ENCODE measurements at places on chromosomes 2 and 18. TPM values are rescaled to one million over a fixed set of nuclear protein-coding genes. Genes with fewer than 3 reads are reported as not detected.

CCDC141 gene
- total RNA-seq: not detected

ACOXL gene
- total RNA-seq: not detected

CROCC2 gene
- total RNA-seq: not detected

EPHA4 gene
- total RNA-seq: 111 TPM

NAT8 gene
- not detected for total RNA-seq

RNF125 gene
- total RNA-seq: under 0.01 TPM

G6PC2 gene
- not detected for total RNA-seq

GRCh38 chr2:238988105-238988504 is 140.2 kb downstream of the TWIST2 start:
- H3K4me1 ChIP-seq: no peaks in the 10 kb centered on the region
- H3K4me3 ChIP-seq: no peak overlapping the region
- H3K36me3 ChIP-seq: no peaks in the 10 kb centered on the region

GRCh38 chr2:40471866-40472265 is 20.0 kb upstream of the SLC8A1 start:
- no peak overlapping the region for H3K4me3 ChIP-seq
- DNase-seq: no peak
- no peak overlapping the region for H3K27ac ChIP-seq

- DNase-seq: no peak
- no peak overlapping the region for H3K4me3 ChIP-seq
- H3K27ac ChIP-seq: no peak overlapping the region
- H3K36me3 ChIP-seq: no peaks in the 10 kb centered on the region
Measured at GRCh38 chr18:43278355-43278754, 1.1 kb upstream of the SYT4 start.

- H3K4me3 ChIP-seq: no peak overlapping the region
- no peaks in the 10 kb centered on the region for H3K36me3 ChIP-seq
- no peaks in the 10 kb centered on the region for H3K4me1 ChIP-seq
- peak; percentile 74 for DNase-seq
- no peak overlapping the region for H3K27ac ChIP-seq
- no peaks in the 10 kb centered on the region for H3K27me3 ChIP-seq
Measured at GRCh38 chr2:101419096-101419663, 31.9 kb upstream of the CREG2 start.

- H3K27ac ChIP-seq: no peak overlapping the region
- H3K27me3 ChIP-seq: no peaks in the 10 kb centered on the region
- H3K4me1 ChIP-seq: peaks cover 12% of the 10 kb centered on the region
- peaks cover 13% of the 10 kb centered on the region for H3K36me3 ChIP-seq
Measured at GRCh38 chr2:120846406-120847095, 110.9 kb downstream of the GLI2 start.

DNA sequence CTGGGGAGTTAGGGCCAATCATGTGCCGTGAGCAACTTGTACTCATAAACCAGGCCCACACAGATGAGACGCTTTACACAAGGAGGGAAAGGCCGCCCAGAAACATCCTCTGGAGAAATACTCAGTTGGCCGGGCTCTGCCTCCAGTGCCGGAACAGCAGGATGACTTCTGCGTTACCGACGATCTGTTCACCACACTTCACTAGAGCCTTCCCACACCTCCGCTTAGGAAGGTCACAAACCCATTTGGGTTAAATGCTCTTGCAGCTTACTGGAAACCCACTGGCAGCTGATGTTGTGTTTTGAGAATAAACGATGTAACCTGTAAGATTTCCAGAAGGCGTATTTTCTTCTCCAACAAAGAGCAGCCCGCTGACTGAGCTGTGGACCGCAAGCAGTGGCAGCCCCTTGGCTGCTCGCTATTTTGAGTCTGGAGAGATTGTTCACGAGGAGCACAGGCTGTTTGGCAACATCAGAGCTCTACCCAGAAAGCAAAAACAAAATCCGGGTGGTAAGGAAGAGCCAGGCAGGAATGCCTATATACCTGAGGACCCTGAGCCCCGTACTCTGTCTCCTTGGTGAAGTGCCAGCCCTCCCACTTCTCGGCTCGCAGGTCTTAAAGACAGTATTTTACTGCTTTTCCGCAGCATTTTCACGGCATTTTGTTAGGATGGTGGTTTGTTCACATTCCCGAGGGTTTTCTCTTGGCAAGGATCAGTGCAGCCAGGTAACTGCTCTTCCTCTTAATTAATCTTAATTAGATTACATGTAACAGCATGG is 44.0 kb downstream of the COLEC12 start:
- no peak overlapping the region for H3K4me3 ChIP-seq
- no peaks in the 10 kb centered on the region for H3K36me3 ChIP-seq
- peaks cover 15% of the 10 kb centered on the region for H3K4me1 ChIP-seq
- peak; percentile 43 for DNase-seq
- H3K27me3 ChIP-seq: peaks cover 11% of the 10 kb centered on the region
- peak overlapping the region; percentile 83 for H3K27ac ChIP-seq

GRCh38 chr2:46562451-46562840 is 83.1 kb downstream of the TMEM247 start:
- H3K27ac ChIP-seq: no peak overlapping the region
- H3K4me1 ChIP-seq: peaks cover 8% of the 10 kb centered on the region
- H3K27me3 ChIP-seq: no peaks in the 10 kb centered on the region
- no peak overlapping the region for H3K4me3 ChIP-seq
- peaks cover 24% of the 10 kb centered on the region for H3K36me3 ChIP-seq
- no peak for DNase-seq

DNA sequence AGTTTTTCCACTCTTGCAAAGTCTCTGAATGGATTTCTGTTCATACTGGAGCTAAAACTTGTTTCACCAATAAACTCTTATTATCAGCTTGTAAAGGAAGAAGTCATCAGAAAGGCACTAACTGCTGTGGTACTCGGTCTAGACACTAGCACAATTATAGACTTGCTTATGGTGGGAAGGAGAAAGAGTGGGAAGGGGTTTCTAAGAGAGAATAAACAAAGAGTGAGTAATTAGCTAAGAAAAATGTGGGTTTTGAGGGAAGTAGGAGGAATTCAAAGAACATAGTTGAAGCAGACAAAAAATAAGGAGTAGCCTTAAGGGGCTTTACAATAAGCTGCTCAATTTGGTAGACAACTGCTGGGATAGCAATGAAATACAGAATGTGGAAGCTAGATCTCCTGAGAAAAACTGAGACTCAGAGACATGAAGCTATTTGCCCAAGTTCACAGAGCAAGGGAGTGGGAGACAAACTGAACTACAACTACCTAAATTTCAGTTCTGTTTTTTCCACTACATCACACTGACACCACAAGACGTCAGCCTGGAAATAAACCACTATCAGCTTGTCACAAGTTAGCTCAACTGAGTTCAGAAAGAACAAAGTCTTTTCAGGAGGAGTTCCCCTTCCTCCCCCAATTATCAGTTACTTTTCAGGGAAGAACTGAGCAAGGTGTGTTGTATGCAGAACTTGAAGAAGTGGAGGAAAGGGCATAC is 59.7 kb downstream of the MAP4K3 start:
- peaks cover 4% of the 10 kb centered on the region for H3K36me3 ChIP-seq
- H3K4me1 ChIP-seq: peaks cover 10% of the 10 kb centered on the region
- DNase-seq: no peak
- no peak overlapping the region for H3K4me3 ChIP-seq

GRCh38 chr2:71777946-71778345 is 324.6 kb downstream of the DYSF start:
- H3K4me1 ChIP-seq: peaks cover 7% of the 10 kb centered on the region
- DNase-seq: no peak
- peaks cover 18% of the 10 kb centered on the region for H3K27me3 ChIP-seq
- H3K36me3 ChIP-seq: no peaks in the 10 kb centered on the region

GRCh38 chr2:170505631-170506275 is 209.4 kb upstream of the SP5 start:
- no peaks in the 10 kb centered on the region for H3K36me3 ChIP-seq
- no peaks in the 10 kb centered on the region for H3K4me1 ChIP-seq
- H3K4me3 ChIP-seq: no peak overlapping the region
- no peak for DNase-seq
- H3K27ac ChIP-seq: no peak overlapping the region
- no peaks in the 10 kb centered on the region for H3K27me3 ChIP-seq

- H3K27ac ChIP-seq: no peak overlapping the region
- peak; percentile 66 for DNase-seq
- no peak overlapping the region for H3K4me3 ChIP-seq
- H3K4me1 ChIP-seq: peaks cover 2% of the 10 kb centered on the region
- no peaks in the 10 kb centered on the region for H3K36me3 ChIP-seq
Measured at GRCh38 chr18:7778181-7778580, 211.1 kb downstream of the PTPRM start.

- H3K36me3 ChIP-seq: peaks cover 13% of the 10 kb centered on the region
- H3K4me1 ChIP-seq: peaks cover 31% of the 10 kb centered on the region
- DNase-seq: peak; percentile 49
- H3K27me3 ChIP-seq: no peaks in the 10 kb centered on the region
- H3K4me3 ChIP-seq: peak overlapping the region; percentile 19
Measured at GRCh38 chr2:66573821-66574233, 138.9 kb downstream of the MEIS1 start.

- no peaks in the 10 kb centered on the region for H3K27me3 ChIP-seq
- H3K4me3 ChIP-seq: no peak overlapping the region
- no peaks in the 10 kb centered on the region for H3K4me1 ChIP-seq
- no peaks in the 10 kb centered on the region for H3K36me3 ChIP-seq
Measured at GRCh38 chr18:32576296-32576916, 105.7 kb upstream of the GAREM1 start.

GRCh38 chr2:120182019-120182560 is 41.1 kb downstream of the TMEM185B start:
- no peak for DNase-seq
- no peaks in the 10 kb centered on the region for H3K27me3 ChIP-seq
- H3K4me1 ChIP-seq: peaks cover 2% of the 10 kb centered on the region
- no peaks in the 10 kb centered on the region for H3K36me3 ChIP-seq

DNA sequence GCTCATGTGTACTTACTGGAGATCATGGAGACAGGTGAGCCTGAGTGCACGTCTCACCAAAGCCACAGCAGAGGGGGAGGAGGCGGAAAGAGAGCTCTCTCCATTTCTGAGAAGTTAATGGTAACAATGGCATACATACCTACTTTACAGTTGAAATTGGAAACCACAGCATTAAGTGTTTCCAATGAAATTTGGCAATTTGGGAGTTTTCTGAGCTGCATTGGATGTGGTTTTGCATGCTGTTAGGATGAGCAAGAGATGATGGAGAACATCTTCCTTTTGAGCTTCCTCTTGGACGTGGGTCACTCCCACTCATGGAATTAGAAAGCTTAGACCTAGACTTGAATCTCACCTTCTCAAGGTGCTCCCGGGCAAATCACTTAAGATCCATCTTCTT is 25.5 kb upstream of the IL37 start:
- H3K27ac ChIP-seq: no peak overlapping the region
- DNase-seq: peak; percentile 38
- no peaks in the 10 kb centered on the region for H3K36me3 ChIP-seq
- no peak overlapping the region for H3K4me3 ChIP-seq

GRCh38 chr2:41187376-41188122 is 735.7 kb upstream of the SLC8A1 start:
- no peak overlapping the region for H3K27ac ChIP-seq
- no peak overlapping the region for H3K4me3 ChIP-seq
- no peaks in the 10 kb centered on the region for H3K36me3 ChIP-seq

DNA sequence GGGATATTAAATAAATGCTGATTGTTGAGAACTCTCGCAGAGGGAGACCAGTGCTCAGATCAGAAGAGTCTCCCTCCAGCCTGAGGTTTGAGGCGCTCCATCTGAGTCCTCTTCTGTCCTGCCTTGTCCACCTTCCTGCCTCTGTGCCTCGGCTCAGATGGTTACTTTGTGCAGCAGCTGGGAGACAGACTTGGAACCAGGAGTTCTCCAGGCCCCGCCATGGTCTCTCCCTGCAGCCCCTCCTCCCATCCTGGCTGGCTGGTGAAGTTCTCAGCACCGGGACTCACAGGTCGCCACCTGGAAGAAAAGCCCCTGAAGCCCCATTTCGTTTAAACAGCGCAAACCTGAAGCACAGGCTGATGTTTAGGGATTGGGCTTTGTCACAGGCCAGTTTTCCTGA is 60.6 kb downstream of the DDX1 start:
- H3K36me3 ChIP-seq: no peaks in the 10 kb centered on the region
- H3K4me3 ChIP-seq: no peak overlapping the region
- no peaks in the 10 kb centered on the region for H3K4me1 ChIP-seq
- H3K27ac ChIP-seq: no peak overlapping the region
- H3K27me3 ChIP-seq: peaks cover 1% of the 10 kb centered on the region
- DNase-seq: no peak

- H3K27ac ChIP-seq: no peak overlapping the region
- DNase-seq: peak; percentile 29
- no peaks in the 10 kb centered on the region for H3K36me3 ChIP-seq
- peaks cover 4% of the 10 kb centered on the region for H3K4me1 ChIP-seq
Measured at GRCh38 chr2:151826737-151827157, 1.5 kb downstream of the ARL5A start.

- no peak overlapping the region for H3K27ac ChIP-seq
- peaks cover 4% of the 10 kb centered on the region for H3K27me3 ChIP-seq
- H3K4me1 ChIP-seq: no peaks in the 10 kb centered on the region
- H3K4me3 ChIP-seq: no peak overlapping the region
Measured at GRCh38 chr18:41853280-41853679, 101.8 kb upstream of the PIK3C3 start.

DNA sequence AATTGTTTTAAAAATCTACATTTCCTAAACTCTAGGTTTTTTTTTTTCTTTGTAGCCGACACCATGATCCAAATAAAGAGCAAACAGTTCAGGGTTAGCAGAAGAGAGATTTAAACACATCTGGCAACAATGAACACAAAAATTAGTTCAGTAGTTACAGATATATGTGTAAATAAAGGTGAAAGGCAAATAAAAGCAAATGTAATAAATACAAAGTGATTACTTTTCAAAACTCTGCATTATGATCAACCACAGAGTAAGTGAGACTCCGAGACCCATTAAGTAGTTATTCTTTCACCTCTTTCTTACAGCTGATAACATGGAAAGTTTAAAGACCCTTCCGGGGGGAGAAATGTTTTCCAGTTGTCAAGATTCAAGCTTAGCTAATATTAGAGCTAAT is 716 bp downstream of the CALCRL start:
- no peak overlapping the region for H3K27ac ChIP-seq
- no peaks in the 10 kb centered on the region for H3K27me3 ChIP-seq
- no peaks in the 10 kb centered on the region for H3K36me3 ChIP-seq
- no peak overlapping the region for H3K4me3 ChIP-seq
- no peak for DNase-seq

DNA sequence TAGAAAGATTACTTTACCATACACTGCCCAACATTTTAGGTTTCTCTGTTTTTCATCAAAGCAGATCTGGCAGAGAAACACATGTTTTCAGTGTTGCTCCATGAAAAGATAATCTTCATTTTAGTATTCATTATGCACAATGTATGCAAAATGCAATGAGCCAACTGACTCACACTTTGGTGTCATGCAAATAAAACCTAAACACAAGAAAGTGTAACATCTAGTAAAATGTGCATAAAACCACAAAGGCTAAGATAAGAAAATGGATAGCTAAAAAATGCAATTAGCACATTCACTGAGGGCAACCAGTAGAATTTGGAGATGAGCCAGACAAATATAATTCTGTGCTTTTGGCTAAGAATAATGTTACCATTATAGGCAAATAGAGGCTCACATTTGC is 203.5 kb upstream of the UBE2E3 start:
- peak; percentile 34 for DNase-seq
- no peaks in the 10 kb centered on the region for H3K36me3 ChIP-seq

GRCh38 chr2:6148882-6149281 is 456.7 kb downstream of the SOX11 start:
- H3K4me1 ChIP-seq: no peaks in the 10 kb centered on the region
- H3K27ac ChIP-seq: no peak overlapping the region
- DNase-seq: peak; percentile 20
- H3K36me3 ChIP-seq: no peaks in the 10 kb centered on the region
- H3K4me3 ChIP-seq: no peak overlapping the region
- H3K27me3 ChIP-seq: no peaks in the 10 kb centered on the region

All from IMR-90 (cell line).